ENCODE measurements at places on chromosomes 2 and 18.
A peak's percentile ranks its signal among the peaks of the same experiment; 100 is the strongest.

DNA sequence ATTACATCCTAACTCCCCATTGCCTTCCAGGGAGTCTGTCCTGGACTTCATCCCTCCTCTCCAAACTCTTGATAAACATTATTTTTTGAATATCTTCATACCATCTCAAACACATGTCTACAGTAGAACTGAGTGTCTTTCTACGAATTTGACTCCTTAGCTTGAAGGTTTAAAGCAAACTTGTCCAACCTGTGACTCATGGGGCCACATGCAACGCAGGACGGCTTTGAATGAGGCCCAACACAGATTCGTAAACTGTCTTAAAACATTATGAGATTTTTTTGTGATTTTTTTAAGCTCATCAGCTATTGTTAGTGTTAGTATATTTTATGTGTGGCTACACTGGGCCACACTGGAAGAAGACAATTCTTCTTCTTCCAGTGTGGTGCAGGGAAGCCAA is 98.1 kb downstream of the PARD3B start:
- no peak for DNase-seq

- DNase-seq, result no peak
Measured at GRCh38 chr2:160940699-160941098, 219.5 kb upstream of the TANK start.

GRCh38 chr2:142952018-142952417 is 74.6 kb downstream of the KYNU start:
- no peak for DNase-seq

- peak; percentile 53 for DNase-seq
Measured at GRCh38 chr2:164430166-164430783, 191.0 kb downstream of the GRB14 start.

DNA sequence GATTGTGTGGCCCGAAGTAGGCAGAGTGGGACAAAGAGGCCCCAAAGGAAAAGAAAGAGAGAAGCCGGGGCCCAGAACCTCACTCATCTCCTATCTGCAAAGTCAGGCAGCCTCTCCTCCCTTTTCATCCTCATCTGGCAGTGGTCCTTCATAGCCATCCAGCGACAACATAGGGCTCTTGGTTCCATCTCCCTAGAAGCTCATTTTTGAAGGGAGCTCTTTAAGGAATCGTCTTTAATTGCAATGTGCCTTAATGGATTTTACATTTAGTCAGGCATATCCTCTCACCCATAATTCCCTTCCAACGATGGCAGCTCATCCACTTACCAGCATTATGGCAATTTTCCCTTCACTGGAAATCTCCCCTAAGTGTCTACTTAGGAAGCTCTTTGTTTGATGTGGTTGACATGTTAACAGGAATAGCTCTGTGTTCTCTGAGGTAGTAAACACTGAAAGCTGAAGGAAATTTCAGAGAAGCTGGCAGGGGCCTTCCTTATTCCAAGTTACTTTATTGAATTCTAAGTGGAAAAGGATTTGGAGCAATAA is 780.6 kb downstream of the TSN start:
- DNase-seq, result no peak

GRCh38 chr2:105834931-105835330 is 90.2 kb downstream of the NCK2 start:
- no peak for DNase-seq

Measured in testis (tissue), 5 donors.